ENCODE measurements at places on chromosomes 2 and 18. TPM values are rescaled to one million over a fixed set of nuclear protein-coding genes. Genes with fewer than 3 reads are reported as not detected.

CYS1 gene
- total RNA-seq: not detected

CDH7 gene
- 0.24 TPM for total RNA-seq

FSHR gene
- total RNA-seq: not detected

ASPRV1 gene
- total RNA-seq: 45.3 TPM

STRADB gene
- 5.8 TPM for total RNA-seq

SH3BP4 gene
- total RNA-seq: 51.2 TPM

MEP1B gene
- not detected for total RNA-seq

SERPINB2 gene
- total RNA-seq: 157 TPM

SCTR gene
- total RNA-seq: not detected

NT5C1B gene
- not detected for total RNA-seq

MOGAT1 gene
- total RNA-seq: not detected

SLC8A1 gene
- total RNA-seq: 7.8 TPM

RBM43 gene
- 1.9 TPM for total RNA-seq

FSIP2 gene
- total RNA-seq: 0.83 TPM

PARD6G gene
- total RNA-seq: 85.3 TPM

MAL gene
- total RNA-seq: 13.0 TPM

POTEI gene
- not detected for total RNA-seq

RTP5 gene
- total RNA-seq: not detected

COL4A3 gene
- 0.26 TPM for total RNA-seq

INHA gene
- total RNA-seq: not detected

Data from suprapubic skin (tissue), 4 donors.